ENCODE measurements at places on chromosomes 2 and 18. TPM values are rescaled to one million over a fixed set of nuclear protein-coding genes. Genes with fewer than 3 reads are reported as not detected.
A peak's percentile ranks its signal among the peaks of the same experiment; 100 is the strongest.

Gene AQP12B
- not detected for total RNA-seq

DNA sequence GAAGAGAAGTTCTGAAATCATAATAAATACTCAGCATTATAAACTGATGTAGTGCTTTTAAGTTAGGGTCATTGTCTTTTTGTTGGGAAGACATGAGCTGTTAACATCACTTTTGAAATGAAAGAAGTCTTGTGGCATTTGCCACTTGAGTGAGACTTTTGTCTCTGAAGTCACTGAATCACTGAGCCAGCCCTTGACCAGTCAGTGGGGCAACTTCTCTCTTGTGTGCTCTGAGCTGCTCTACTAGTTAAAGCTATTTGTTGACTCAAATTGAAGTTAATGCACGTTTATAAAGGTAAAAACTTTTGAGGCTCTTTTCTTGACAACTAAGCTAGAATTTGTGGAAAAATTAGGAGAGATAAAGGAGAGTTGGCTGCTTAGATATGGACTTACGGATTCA lies 6.7 kb downstream of the WDR43 start:
- no peak overlapping the region for H3K4me3 ChIP-seq
- H3K27me3 ChIP-seq: no peaks in the 10 kb centered on the region
- H3K4me1 ChIP-seq: peaks cover 18% of the 10 kb centered on the region

DNA sequence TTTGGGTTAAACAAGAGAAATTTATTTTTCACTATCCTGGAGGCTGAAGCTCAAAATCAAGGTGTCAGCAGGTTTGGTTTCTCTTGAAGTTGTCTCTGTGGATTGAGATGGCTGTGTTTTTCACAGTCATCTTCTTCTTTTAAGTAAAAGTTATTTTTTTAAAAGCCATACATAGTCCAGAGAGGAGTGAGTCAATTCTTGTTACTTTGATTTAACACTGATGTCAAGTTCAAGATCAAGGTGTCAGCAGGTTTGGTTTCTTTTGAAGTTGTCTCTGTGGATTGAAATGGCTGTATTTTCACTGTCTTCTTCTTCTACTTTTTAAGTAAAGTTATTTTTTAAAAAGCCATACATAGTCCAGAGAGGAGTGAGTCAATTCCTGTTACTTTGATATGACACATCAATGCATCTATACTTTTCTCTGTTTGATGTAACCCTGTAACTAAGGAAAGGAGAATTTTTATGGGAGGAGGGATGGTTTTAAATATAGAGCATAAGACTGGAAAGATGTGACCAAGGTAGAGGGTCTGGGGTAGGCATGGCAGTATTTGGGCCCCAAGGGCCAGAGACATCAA lies 22.5 kb upstream of the RASGRP3 start:
- H3K4me3 ChIP-seq: no peak overlapping the region
- no peak for DNase-seq
- no peaks in the 10 kb centered on the region for H3K36me3 ChIP-seq
- no peaks in the 10 kb centered on the region for H3K27me3 ChIP-seq

DNA sequence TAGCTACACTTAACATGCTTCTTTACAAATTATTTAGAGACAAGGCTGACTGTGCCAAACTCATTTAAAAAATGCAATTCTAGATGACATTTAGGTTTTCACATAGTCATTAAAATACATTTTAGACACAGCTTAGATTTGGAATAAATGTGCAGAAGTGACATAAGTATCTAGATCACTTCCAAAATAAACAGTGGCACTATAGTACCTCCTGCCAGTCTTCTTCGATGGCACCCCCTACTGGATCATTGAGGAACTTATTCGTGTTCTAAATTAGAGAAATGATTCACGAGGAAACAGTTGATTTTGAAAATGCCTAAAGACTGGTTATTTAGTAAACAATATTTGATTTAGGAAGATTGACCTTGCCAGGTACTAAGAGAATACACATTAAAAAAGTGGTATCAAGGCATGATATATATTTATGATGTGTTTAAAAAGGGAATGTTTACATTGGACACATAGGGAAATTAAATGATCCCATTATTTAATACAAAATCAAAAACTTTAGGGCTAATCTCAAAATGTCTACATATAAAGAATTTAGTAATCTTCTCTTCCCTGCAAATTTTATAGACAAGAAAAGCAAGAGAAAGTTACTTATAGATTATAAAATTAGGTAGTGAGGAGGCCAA lies 323.9 kb downstream of the XIRP2 start:
- H3K4me3 ChIP-seq: no peak overlapping the region
- H3K27me3 ChIP-seq: no peaks in the 10 kb centered on the region
- peak; percentile 49 for DNase-seq
- H3K27ac ChIP-seq: no peak overlapping the region
- H3K36me3 ChIP-seq: no peaks in the 10 kb centered on the region
- H3K4me1 ChIP-seq: no peaks in the 10 kb centered on the region

Gene ARHGAP28
- 1.9 TPM for total RNA-seq

- peak overlapping the region; percentile 15 for H3K27ac ChIP-seq
- H3K36me3 ChIP-seq: no peaks in the 10 kb centered on the region
- DNase-seq: no peak
- H3K27me3 ChIP-seq: no peaks in the 10 kb centered on the region
Measured at GRCh38 chr2:23525137-23525765, 140.3 kb downstream of the KLHL29 start.
